CD4-positive, alpha-beta memory T cell (primary cell): ENCODE measurements at places on chromosomes 6 and 20. TPM values are rescaled to one million over a fixed set of nuclear protein-coding genes. Genes with fewer than 3 reads are reported as not detected.

The RAD21L1 gene
- not detected for total RNA-seq

- no peak for DNase-seq
These were observed 33.2 kb upstream of the CST7 start for GRCh38 chr20:24915892-24916291.

DNA sequence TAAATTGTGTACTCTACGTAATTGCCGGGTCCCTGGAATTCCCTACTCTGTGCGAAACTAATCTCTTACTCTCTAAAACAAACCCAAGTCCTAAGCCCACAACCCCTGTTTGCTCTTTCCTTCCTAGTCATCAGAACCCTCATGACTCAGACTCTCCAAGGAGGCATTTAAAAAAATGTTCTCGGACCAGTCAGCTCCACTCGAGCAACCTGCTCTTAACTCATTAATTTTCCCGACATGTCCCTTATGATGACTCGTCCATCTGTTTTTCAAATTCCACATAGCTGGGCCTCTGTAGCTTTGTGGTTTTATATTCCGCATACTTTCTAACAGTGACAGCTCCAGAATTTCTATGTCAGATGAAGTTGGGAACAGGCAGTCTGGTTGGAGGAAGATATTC lies 2.6 kb upstream of the MUC22 start:
- no peak for DNase-seq

The OXT gene
- 1.5 TPM for total RNA-seq

GRCh38 chr6:41878246-41878645 lies 16.9 kb downstream of the USP49 start:
- no peak for DNase-seq

The KCNK16 gene
- total RNA-seq: not detected

The DNMT3B gene
- total RNA-seq: 0.47 TPM

The WFDC5 gene
- total RNA-seq: not detected

- no peak for DNase-seq
These were observed 63.6 kb upstream of the FAM184A start for GRCh38 chr6:119142041-119142440.

The ARMC12 gene
- 1.3 TPM for total RNA-seq

GRCh38 chr6:44138717-44139350 lies 11.5 kb downstream of the TMEM63B start:
- no peak for DNase-seq

- DNase-seq: no peak
These were observed 137.4 kb downstream of the IPCEF1 start for GRCh38 chr6:154219250-154219649.

- no peak for DNase-seq
These were observed 2.7 kb upstream of the C6orf163 start for GRCh38 chr6:87341899-87342298.

The IMPG1 gene
- total RNA-seq: not detected

The SEMG2 gene
- not detected for total RNA-seq

DNA sequence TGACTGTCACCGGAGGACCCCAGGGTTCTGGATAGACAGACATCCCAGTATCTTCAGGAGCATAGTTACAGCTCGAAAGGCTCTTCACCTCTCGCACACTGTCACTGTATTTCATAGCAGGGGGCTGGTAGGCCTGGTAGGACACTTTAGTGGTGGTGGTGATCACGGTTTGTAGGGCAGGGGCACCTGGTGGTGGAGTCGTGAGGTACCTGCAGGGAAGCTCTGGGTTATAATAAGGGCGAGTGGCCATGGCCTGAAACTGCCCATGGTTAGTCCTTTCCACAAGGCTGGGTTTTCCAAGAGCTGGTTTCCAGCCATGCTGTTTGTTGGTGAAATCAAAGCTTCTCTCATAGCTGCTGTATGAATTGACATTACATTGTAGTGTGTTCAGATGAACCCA lies 7.6 kb downstream of the GCM2 start:
- DNase-seq: no peak

- no peak for DNase-seq
These were observed 7.4 kb upstream of the C20orf144 start for GRCh38 chr20:33654680-33655161.

DNA sequence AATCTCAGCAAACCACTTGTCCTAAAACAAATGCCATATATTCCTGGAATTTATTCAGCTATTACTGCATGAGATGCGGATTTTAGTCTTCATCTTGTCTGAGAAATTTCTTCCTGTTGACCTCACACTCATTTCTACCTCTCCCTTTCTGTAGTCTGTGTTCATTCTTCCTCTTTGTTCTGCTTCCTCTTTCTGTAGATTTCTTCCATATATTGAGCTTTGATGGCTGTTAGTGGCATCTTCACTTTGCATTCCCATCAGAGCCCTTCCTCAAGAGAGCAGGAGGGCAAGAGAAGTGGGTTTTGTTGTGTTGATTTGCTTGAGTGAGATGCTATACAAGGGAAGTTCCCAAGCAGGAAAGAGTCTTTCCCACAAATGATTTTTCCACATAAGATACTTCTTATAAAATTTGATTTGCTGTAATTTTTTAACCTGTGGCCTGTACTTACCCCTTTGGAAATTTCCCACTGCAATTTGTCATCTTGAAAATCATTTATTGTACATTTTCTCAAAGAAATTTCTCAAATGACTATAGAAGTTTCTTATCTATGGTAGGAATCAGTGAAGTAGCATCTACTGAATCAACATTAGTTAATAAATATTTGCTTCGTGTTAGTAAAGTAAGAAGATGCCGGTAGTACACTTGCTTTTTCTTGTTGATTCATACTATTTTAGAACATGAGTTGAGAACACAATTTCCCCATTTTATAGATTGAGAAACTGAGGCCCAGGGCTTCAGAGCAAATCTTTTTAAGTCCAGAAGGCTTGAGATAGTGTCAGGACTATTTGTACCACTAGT lies 43.8 kb downstream of the MAP3K4 start:
- no peak for DNase-seq

- peak; percentile 14 for DNase-seq
These were observed 319.7 kb upstream of the TCF21 start for GRCh38 chr6:133568970-133569889.

GRCh38 chr6:126176282-126176681 lies 163.6 kb upstream of the CENPW start:
- no peak for DNase-seq
